ENCODE measurements at places on chromosomes 6 and 20.

GRCh38 chr20:62742979-62743776 lies 34.5 kb downstream of the NTSR1 start:
- DNase-seq = no peak

DNA sequence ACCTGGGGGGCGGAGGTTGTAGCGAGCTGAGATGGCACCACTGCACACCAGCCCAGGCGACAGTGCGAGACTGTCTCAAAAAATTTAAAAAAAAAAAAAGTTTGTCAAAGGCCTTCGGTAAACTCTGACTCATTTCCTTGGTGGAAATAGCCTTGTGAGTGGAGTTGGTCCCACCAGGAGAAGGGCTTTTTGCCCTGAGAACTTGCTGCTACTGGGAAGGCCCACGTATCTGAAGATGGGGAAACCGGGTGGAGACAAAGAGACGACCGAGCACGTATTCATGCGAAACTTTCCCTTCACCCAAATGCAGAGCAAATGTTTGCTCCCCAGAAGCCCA lies 51.7 kb downstream of the SLC22A23 start:
- DNase-seq = no peak

DNA sequence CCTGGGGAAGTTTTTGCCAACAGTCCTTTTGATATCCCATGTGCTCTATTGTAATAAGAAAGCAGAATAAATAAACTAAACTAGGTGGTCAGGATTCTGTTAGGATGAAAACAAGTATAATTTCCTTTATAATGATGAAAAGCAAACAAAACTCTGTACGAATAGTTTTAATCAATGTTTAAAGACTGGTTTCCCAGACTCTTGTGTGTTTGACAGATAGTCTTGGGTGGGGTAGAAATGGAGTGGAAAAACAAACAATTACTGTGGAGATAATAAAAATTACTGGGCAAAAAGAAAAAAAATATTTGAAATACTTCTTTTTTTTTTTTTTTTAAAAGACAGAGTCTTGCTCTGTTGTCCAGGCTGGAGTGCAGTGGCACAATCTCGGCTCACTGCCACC lies 152.1 kb upstream of the FLRT3 start:
- no peak for DNase-seq

GRCh38 chr6:15508931-15509330 lies 153.9 kb downstream of the DTNBP1 start:
- no peak for DNase-seq

GRCh38 chr6:41636833-41637193 lies 1.5 kb upstream of the MDFI start:
- no peak for DNase-seq

GRCh38 chr6:81237226-81237625 lies 515.3 kb downstream of the TENT5A start:
- DNase-seq = no peak

GRCh38 chr20:51563486-51564332 lies 21.2 kb upstream of the NFATC2 start:
- no peak for DNase-seq

DNA sequence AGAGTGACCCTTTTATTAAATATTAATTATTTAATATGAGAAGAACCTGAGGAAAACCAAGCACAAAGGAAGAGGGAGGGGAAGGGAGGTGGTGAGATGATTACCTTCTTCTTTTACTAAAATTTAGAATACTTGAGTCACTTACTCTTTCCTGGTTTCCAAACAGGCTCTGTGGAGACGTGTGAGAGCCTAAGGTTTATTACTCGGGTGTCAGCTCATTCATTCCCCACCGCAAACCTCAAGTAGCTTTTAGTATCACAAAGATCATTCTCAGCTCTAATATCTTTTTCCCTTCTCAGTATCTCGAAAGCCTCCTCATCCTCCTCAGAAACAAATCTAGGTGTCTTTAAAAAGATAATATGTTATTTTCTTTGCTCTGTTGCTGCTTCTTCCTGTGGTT lies 497.2 kb upstream of the JARID2 start:
- DNase-seq = no peak

GRCh38 chr6:113694278-113695077 lies 162.7 kb upstream of the MARCKS start:
- no peak for DNase-seq

- DNase-seq = no peak
Observed at GRCh38 chr6:12836009-12836408, 119.4 kb downstream of the PHACTR1 start.

DNA sequence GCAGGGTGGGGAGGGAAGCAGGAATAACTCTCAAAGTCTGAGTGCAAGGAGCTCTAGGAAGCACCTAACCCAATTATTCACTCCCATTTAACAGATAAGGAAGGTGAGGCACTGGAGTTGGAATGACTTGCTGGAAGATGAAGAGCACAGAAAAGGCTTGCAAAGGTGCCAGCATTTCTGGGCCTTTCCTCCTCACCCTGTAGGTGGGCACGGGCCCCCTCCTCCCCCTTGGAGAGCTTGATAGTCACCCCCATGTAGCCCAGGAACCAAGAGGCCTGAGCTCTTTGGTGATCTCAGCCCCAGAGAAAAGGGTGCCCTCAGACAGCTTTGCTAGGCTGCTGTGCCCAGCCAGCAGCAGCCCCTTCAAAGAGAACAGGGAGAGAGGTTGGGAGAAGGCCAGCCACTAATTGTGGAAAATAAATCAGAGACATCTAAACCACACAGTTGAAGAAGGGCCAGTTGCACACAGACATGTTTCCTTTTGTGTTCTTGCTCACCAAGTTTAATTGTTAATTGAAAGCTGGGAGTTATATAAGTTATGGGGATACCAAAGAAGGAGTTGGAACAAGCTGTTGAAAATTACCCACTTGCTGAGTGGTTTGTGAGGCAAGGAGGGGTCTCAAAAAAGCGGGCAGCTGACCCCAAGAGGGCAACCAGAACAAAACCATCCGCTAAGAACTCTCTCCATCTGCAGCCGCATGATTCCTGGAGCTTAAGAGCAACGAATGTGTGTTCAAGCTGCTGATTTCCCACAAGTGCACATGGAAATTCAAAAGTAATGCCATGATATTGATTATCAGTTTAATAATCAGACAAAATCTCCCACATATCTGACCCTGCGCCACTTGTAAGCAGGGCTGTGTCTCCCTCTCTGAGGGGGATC lies 77.0 kb downstream of the MRPL14 start:
- no peak for DNase-seq

DNA sequence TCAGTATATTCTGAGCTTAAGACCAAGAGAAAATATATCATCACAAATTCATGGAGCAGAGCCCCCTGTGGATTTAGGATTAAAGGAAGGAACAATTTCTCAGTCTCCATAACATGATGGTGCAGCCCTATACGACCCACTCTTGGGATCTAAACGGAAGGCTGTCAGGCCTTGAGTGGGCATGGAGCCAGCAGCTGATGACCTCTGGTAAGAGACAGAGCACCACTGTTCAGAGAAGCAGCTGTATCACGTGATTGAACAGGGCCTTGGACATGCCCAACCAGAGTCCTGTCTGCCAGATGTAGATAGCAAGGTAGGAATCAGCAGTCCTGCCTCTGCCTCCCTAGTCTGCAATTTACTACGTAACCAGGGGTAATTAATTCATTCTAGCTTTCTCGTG lies 259.4 kb upstream of the POU3F2 start:
- no peak for DNase-seq

- no peak for DNase-seq
Observed at GRCh38 chr6:88512951-88513350, 346.8 kb upstream of the CNR1 start.

GRCh38 chr20:44805979-44806620 lies 4.2 kb downstream of the RIMS4 start:
- no peak for DNase-seq

GRCh38 chr6:12911427-12911826 lies 194.9 kb downstream of the PHACTR1 start:
- no peak for DNase-seq

DNA sequence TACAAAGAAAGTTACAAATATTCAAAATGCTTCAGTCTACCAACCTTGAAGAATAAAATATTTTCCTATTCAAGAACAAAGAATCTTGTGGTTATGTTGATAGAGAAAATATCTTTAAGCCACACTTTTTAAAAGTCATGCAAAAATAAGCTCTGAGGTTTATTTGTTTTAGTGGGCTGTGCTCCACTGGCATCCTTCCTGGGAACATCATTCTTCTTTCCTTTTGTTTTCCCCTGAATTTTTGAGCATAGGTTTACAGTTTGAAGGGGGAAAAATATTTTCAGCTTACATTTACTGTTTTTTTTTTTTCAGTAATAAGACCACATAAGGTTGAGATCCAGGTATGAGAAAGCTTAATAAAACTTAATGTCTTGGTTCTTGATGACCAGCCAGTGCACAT lies 72.0 kb upstream of the BACH2 start:
- DNase-seq = no peak

- DNase-seq = no peak
Observed at GRCh38 chr6:10478187-10479040, 42.7 kb upstream of the GCNT2 start.

DNA sequence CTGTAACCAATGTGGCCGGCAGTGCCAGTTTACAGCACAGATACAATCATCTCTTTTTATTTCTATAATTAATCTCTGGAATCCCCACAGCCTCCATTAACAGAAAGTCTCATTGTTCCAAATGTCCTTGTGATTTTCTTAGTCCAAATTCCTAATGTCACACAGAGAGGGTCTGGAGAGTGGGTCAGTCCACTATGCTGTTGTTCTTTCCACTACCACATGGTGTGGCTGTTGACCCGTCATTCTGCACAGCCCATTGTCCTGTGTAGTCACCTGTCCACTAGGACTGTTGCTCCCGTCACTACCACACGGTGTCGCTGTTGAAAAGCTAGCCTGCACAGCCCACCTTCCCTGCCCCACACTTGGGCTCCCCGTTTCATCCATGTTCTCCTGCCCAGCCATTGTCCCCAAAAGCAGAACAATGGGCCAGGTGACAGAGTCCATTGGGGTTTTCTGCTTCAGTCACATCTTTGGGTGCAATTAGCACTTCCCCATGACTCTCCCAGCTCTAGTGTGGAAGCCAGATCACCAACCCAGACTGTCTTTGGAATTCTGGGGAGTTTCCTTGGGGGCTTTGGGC lies 8.6 kb upstream of the LBP start:
- DNase-seq = peak; percentile 26

DNA sequence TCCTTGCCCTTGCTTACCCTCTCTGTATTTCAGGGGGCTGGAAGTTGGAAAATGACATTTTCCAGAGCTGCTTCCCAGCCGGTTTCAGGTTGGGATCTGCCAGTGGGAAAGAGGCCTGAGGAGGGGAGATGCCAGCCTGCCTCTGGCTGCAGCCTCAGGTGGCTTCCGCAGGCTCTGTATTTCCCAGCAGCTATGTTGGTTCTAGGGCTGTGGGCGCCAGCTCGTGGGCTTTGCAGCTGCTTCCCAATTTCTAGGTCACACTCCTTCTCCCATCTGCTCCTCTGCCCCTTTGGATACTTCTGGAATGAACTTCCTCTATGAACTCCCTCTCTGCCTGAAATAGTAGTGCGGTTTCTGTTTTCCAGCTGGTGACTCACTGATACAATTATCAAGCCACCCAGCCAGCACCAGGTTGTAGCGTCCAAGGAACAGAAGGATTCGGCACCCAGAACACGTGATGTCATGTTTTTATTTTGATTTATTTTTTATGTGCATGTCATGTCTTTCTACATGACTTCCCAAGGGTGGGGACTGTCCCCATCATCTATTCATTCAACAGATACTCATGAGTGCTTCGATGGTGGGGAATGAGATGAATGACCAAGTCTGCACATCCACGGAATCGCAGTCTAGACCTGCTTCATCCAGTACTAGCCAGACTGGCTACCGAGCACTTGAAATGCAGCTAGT lies 38.0 kb downstream of the TGM2 start:
- no peak for DNase-seq

GRCh38 chr6:22206106-22206505 lies 90.7 kb downstream of the PRL start:
- DNase-seq = no peak

GRCh38 chr6:259901-260508 lies 32.3 kb upstream of the DUSP22 start:
- no peak for DNase-seq

DNA sequence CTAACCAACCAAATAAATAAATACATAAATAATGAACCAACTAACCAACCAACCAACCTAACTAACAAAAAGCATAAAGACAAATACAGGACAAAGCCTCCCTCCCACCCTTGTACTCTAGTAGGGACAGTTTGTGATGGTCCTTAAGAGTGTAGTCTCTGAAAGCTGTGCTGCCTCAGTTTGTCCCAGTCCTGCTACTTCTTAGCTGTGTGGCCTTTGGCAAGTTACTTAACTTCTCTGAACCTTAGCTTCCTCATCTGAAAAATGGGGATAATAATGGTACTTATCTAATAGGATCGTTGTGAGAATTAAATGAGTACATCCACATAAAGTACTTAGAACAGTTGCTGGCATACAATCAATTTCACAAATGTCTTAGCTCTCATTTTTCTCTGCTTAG lies 232.6 kb upstream of the SUPT3H start:
- DNase-seq = no peak

GRCh38 chr20:24185791-24186190 lies 197.2 kb upstream of the GGTLC1 start:
- DNase-seq = no peak

DNA sequence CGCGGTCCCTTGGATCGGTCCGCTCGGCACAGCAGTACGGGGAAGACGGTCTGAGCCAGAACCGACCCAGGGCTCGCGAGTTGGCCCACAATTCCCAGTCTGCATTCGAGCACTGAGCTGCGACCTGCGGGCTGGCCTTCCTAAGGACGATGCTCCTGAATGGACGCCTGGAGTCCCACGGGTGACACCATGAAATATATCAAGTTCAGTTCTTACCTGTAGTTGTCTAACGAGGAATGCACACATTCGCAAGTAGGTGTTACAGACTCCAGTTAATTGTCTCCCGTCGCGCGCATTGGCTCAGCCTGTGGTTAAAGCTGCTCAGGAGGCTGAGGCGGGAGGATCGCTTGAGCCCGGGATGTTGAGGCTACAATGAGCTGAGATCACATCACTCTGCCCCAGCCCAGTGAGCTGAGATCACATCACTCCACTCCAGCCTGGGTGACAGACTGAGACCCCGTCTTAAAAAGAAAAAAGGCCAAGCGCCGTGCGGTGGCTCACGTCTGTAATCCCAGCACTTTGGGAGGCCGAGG lies 802 bp downstream of the PEX7 start:
- no peak for DNase-seq

- DNase-seq = no peak
Observed at GRCh38 chr6:111748231-111748647, 125.0 kb downstream of the FYN start.

DNA sequence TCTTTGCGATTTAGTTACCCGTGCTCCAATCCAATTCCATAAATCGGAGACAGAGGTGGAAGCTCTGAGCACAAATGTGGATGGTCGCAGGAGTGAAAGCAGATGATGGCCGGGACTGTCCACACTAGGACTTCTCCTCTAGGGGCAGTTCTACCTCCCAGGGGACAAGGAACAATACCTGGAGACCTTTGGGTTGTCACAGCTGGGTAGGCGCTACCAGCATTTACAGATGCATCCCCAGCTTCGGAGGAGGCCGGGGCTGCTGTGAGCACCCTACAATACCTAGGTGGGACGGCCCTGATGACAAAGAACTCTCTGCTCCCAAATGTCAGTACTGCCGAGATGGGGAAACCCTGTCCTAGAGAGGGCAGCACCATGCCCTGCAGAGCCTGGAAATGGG lies 195.9 kb upstream of the CDH4 start:
- no peak for DNase-seq

- no peak for DNase-seq
Observed at GRCh38 chr6:158415666-158416065, 103.4 kb downstream of the TULP4 start.

- no peak for DNase-seq
Observed at GRCh38 chr20:20665606-20666332, 46.7 kb downstream of the RALGAPA2 start.

All from stimulated activated CD4-positive, alpha-beta T cell treated with anti-CD3 and anti-CD28 coated beads, TNF-alpha, amount 100 ng/mL, for 24 hours (primary cell).